ENCODE measurements at places on chromosomes 3 and 15.
A peak's percentile ranks its signal among the peaks of the same experiment; 100 is the strongest.

DNA sequence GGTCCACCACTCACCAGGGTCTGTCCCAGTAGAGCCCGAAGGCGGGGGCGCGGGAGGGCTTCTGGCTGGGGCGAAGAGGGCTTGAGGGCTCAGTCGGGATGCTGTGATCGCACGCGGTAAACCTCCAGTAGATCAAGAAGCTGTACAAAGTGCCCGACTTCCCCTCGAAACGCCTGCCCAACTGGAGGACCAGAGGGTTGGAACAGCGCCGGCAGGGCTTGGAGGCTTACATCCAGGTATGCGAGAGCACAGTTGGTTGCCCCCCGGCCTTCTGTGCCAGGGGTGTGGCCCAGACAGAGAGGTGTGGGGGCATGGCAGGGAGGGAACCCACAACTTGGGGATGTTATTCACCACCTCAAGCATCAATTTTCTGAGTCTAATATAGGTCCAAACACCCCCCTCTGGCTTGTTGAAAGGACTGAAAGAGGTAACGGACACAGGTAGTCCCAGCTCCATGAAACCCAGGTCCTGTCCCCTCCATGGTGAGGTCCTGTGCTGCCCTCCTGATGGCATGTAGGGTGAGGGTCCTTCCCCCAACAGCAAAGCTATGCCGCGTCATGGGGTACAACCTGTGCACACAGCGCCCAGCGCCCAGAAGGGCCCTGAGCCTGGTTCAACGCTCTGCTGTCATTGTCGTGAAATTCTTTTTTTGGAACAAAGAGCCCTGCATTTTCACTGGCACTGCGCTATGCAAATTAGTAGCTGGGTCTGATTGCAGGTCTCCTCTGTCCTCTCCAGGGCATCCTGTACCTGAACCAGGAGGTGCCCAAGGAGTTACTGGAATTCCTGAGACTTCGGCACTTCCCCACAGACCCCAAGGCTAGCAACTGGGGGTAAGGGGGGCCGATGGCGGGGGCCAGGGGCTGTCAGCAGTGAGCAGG is 1.2 kb downstream of the SNX22 start:
- peaks cover 24% of the 10 kb centered on the region for H3K36me3 ChIP-seq
- H3K27ac ChIP-seq = no peak overlapping the region
- H3K27me3 ChIP-seq = peaks cover 16% of the 10 kb centered on the region
- no peak overlapping the region for H3K4me3 ChIP-seq
- peaks cover 4% of the 10 kb centered on the region for H3K4me1 ChIP-seq
- no peak for DNase-seq

GRCh38 chr3:125431391-125431790 is 56.3 kb upstream of the ZNF148 start:
- peak; percentile 86 for DNase-seq
- peaks cover 12% of the 10 kb centered on the region for H3K4me1 ChIP-seq
- H3K4me3 ChIP-seq = no peak overlapping the region
- no peaks in the 10 kb centered on the region for H3K27me3 ChIP-seq

GRCh38 chr3:105401691-105402149 is 35.0 kb downstream of the ALCAM start:
- no peak overlapping the region for H3K27ac ChIP-seq
- no peak for DNase-seq
- no peaks in the 10 kb centered on the region for H3K27me3 ChIP-seq
- H3K36me3 ChIP-seq = peaks cover 4% of the 10 kb centered on the region
- H3K4me1 ChIP-seq = no peaks in the 10 kb centered on the region

DNA sequence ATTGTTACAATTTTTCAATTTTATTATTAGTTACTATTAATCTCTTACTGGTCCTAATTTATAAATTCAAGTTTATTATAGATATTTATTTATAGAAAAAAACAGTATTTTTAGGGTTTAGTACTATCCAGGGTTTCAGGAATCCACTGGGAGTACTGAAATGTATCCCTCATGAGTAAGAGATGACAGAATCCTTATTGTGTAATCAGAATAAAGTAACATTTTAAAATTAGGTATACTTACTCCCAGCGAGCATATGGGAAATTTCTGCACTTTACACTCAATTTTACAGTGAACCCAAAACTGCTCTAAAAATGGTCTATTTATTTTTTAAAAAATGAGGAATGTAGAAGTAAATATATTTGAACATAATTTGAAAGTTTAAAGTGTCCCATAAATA is 202.7 kb downstream of the CGGBP1 start:
- H3K27ac ChIP-seq = no peak overlapping the region
- no peaks in the 10 kb centered on the region for H3K4me1 ChIP-seq
- no peaks in the 10 kb centered on the region for H3K27me3 ChIP-seq
- no peak for DNase-seq
- no peaks in the 10 kb centered on the region for H3K36me3 ChIP-seq

DNA sequence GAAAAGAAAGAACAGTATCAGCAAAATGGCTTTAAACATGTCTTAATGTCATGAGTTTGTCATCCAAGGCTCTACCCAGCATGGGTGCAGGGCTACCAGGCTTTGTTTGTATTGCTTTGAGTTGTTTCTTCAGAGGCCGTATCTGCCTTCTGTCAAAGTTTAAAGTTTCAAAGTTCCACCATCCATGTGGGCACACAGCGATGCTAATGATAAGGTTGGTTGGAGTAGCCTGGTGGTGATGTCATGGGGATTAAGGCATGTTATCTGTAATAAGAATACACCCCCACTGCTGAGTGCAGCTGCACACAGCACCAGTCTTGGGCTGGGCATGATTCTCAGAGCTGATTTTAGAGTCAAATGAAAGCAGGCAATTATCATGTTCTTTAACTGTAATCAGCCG is 72.0 kb upstream of the LRTM1 start:
- no peaks in the 10 kb centered on the region for H3K36me3 ChIP-seq
- no peaks in the 10 kb centered on the region for H3K27me3 ChIP-seq

DNA sequence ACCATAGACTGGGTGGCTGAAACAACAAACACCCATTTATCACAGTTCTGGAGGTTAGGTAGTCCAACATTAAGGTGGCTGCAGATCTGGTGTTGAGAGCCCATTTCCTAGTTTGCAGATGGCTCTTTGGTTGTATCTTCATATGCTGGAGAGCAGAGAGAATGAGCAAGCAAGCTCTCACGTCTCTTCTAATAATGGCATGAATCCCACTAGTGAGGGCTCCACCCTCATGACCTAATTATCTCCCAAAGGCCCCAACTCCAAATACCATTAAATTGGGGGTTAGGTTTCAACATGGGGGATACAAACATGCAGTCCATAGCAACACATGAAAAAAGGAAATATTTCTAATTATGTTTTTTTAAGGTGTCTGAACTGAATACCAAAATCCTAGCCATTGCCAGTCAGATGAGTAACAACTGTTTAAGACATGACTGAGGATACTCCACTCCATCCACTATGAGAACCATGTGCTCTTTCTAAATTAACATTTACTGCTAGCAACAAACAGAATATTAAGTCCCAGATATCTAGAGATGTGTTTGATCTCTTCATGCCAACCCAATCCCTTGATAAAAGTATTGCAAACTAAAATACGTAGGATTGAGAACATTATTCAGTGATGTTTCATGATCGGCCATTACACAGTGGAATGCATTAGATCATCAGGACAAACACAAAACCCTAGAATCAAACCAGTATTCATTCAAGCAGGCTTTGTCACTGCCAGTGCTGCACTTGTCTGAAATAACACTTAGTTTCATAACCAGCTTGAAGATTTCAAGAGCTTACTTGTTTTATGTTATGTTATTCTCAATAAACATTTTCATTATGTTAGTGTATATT is 340.3 kb downstream of the SLC9A9 start:
- H3K4me3 ChIP-seq = no peak overlapping the region
- DNase-seq = peak; percentile 12
- H3K4me1 ChIP-seq = no peaks in the 10 kb centered on the region
- H3K36me3 ChIP-seq = no peaks in the 10 kb centered on the region

DNA sequence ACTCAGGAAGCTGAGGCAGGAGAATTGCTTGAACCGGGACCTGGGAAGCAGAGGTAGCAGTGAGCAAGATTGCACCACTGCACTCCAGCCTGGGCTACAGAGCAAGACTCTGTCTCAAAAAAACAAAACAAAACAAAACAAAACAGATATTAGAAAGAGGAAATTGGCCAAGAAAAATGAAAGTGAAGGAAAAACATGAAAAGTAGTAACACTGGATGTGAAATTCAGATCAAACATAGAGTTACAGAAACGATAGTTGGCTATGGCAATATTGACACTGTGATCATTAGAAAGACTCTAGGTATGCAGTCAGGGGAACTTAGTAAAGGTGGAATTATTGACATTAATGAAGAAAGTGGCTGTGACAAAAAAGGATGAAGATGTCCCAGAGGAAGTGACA is 13.2 kb upstream of the TIPARP start:
- no peaks in the 10 kb centered on the region for H3K27me3 ChIP-seq
- no peak overlapping the region for H3K4me3 ChIP-seq
- H3K27ac ChIP-seq = no peak overlapping the region
- no peak for DNase-seq

- no peaks in the 10 kb centered on the region for H3K36me3 ChIP-seq
- no peak for DNase-seq
- H3K27me3 ChIP-seq = no peaks in the 10 kb centered on the region
- no peak overlapping the region for H3K27ac ChIP-seq
Observed at GRCh38 chr15:87707566-87708130, 548.9 kb downstream of the NTRK3 start.

DNA sequence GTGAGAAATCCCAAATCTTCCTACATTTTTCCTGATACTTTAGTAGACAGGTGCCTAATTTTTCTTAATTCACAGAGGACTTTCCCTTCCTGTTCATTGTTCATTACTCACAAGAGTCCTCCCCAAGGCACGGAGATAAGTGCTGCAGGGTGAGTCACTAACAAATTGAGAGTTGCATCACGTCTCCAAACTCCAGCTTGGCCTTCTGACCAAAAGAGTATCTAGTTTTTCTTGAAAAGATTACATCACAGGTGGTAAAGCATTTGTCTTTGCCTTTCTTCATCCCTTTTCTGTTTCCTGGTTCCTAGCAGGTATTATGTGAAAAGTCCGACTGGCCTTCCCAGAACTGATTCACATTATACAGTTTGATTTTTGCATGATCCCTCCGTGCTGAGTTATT is 24.9 kb upstream of the RASGRP1 start:
- H3K27me3 ChIP-seq = no peaks in the 10 kb centered on the region
- DNase-seq = peak; percentile 95
- peak overlapping the region; percentile 97 for H3K27ac ChIP-seq
- peaks cover 27% of the 10 kb centered on the region for H3K4me1 ChIP-seq
- no peak overlapping the region for H3K4me3 ChIP-seq

- H3K27me3 ChIP-seq = no peaks in the 10 kb centered on the region
- peak overlapping the region; percentile 13 for H3K4me3 ChIP-seq
- H3K4me1 ChIP-seq = peaks cover 17% of the 10 kb centered on the region
- no peak for DNase-seq
- no peak overlapping the region for H3K27ac ChIP-seq
Observed at GRCh38 chr15:31393444-31394091, 66.9 kb downstream of the KLF13 start.

DNA sequence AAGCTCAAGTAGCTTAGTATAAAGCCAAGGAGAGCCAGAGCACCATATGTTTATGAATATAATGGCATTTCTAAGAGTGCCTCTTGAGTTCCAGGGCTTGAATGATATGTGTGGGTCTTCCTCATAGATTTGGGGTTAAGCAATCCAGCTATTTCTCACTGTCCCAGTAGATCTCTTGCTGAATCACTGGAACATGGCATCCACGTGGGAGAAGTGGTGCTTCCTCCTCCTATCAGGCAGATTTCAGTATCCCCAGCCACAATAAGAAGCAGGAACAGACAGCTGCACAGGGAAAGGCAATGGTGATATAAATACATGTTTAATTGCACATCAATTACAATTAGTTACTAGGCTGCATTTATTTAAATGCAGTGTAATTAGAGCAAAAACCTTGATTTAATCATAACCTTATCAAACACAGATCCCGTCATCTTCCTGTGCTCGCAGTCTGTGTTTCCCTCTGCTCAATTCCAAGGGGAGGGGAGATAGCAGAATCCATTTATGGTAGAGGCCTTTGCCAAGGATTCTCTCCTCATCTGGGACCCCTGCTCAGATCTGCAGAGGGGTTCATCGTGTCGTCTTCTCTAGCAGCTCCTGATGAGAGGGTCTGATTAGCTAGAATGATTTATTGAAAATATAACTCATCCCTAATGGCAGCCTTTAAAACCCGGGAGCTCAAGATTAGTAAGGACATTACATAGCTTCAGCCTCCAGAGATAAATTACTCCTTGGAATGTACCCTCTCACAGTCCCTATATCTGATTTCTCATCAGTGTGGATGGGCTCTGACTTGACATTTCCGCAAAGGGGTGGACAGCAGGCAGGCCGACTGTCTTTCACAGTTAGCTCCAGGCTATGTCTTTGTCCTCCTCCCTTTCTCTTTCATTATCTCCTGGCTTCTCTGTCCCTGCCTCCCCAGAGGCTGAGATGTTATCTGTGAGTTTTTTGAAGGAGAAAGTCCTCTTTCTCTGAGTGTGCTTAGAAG is 775.9 kb downstream of the AGBL1 start:
- peaks cover 17% of the 10 kb centered on the region for H3K4me1 ChIP-seq
- no peaks in the 10 kb centered on the region for H3K36me3 ChIP-seq
- H3K27me3 ChIP-seq = no peaks in the 10 kb centered on the region
- DNase-seq = no peak

DNA sequence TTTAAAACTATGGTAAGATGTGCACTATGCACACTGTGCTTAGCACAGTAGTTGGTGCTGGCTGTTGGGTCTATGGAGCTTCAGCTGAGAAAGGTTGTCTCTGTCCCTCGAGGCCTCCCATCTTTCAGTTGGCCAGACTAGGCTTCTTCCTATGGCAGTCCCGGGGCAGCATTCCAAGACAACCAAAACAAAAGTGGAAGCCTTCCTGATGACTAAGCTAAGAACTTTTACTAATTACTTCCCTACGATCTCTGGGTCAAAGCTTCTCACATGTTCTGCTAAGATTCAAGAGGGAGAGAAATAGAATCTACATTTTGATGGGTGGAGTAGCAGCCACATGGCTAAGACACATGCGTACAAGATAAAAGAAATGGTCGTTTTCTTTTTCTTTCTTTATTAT is 342.8 kb downstream of the TUSC7 start:
- no peaks in the 10 kb centered on the region for H3K36me3 ChIP-seq
- H3K4me3 ChIP-seq = no peak overlapping the region
- no peak overlapping the region for H3K27ac ChIP-seq
- no peak for DNase-seq
- no peaks in the 10 kb centered on the region for H3K27me3 ChIP-seq
- H3K4me1 ChIP-seq = no peaks in the 10 kb centered on the region

DNA sequence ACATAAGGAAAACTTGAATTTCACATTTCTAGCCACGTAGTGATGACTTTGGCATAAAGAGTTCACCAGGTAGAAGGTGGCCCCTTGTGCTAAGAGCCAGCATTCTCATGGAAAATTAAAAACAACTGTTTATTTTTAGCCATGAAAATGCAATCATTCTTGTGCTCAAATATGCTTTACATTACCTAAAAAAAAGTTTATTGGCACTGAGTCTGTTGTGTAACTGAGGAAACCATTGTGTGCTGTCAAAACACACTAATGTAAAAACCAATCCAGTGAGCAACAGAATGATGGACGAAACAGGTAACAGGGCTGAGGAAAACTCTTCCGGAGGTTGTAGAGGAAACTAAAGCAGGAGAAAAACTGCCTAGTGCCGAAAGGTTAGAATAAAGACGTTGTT is 287.0 kb upstream of the TMC3 start:
- H3K4me1 ChIP-seq = no peaks in the 10 kb centered on the region
- no peaks in the 10 kb centered on the region for H3K27me3 ChIP-seq
- H3K4me3 ChIP-seq = no peak overlapping the region
- no peaks in the 10 kb centered on the region for H3K36me3 ChIP-seq
- no peak for DNase-seq

GRCh38 chr3:183812761-183813445 is 12.5 kb downstream of the MAP6D1 start:
- no peaks in the 10 kb centered on the region for H3K4me1 ChIP-seq
- no peak overlapping the region for H3K4me3 ChIP-seq
- H3K27me3 ChIP-seq = no peaks in the 10 kb centered on the region
- peaks cover 33% of the 10 kb centered on the region for H3K36me3 ChIP-seq
- no peak overlapping the region for H3K27ac ChIP-seq
